Stimulated activated CD4-positive, alpha-beta T cell treated with anti-CD3 and anti-CD28 coated beads, TNF-alpha, amount 100 ng/mL, for 1 hour (primary cell): ENCODE measurements at places on chromosomes 13 and 19.

- no peak for DNase-seq
Observed at GRCh38 chr13:81388400-81388799, 1047.5 kb upstream of the SPRY2 start.

GRCh38 chr13:48828962-48829411 is 146.7 kb upstream of the FNDC3A start:
- no peak for DNase-seq

- no peak for DNase-seq
Observed at GRCh38 chr19:43664018-43664417, 6.0 kb downstream of the PLAUR start.

- DNase-seq, result no peak
Observed at GRCh38 chr13:49084961-49085360, 109.2 kb downstream of the FNDC3A start.

GRCh38 chr19:55083004-55083850 is 7.6 kb downstream of the EPS8L1 start:
- DNase-seq, result no peak

DNA sequence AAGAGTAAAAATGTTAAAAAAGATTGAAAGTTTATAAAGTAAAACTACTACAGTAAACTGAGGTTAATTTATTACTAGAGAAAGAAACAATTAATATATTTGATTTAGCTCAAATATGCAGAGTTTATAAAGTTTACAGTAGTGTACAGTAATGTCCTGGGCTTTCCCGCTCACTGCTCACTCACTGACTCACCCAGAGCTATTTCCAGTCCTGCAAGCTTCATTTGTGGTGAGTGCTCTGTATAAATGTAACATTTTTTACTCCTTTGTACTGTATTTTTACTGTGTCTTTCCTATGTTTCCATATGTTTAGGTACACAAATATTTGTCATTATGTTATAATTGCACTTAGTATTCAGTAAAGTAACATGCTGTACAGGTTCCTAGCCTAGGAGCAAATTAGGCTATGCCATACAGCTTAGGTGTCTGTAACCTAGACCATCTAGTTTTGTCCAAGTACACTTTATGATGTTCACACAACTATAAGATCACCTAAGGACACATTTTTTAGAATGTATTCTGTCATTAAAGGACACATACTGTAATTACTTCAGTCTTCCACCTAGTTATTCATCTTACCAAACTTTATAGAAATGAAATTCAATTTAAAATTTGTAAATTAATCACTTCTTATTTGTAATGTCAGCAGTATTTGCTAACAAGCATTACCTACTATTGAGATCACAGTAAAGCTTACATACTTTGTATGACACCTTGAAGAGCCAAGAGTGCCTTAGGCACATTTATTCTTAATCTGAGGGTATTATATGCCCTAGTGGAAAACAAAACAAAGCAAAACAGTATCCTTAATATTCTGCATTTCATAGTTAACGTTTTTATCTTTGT is 683.4 kb downstream of the PCDH9 start:
- no peak for DNase-seq

- DNase-seq, result no peak
Observed at GRCh38 chr13:97319113-97319720, 97.1 kb downstream of the MBNL2 start.

GRCh38 chr19:17550076-17550667 is 5.3 kb upstream of the COLGALT1 start:
- DNase-seq, result no peak

- no peak for DNase-seq
Observed at GRCh38 chr19:55131421-55131820, 14.0 kb upstream of the PPP1R12C start.

DNA sequence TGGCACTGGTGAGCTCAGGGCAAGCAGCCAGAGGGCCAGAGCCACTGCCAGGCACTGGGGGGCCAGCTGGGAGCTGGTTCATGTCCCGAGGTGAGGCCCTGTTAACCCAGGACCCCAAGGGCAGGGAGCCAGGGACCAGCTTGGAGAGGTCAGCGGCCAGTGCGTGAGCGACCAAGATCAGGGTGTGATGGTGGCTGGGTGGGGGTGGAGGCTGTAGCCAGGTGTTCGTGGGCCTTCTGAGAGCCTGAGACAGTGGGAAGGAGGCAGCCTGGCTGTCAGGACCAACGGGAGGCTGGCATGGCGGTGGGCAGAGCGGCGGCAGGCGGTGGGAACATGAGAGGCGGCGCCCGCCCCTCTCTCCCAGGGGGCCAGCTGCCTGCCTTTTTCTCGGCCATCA is 8.1 kb upstream of the KPTN start:
- DNase-seq, result no peak

GRCh38 chr19:51440846-51441409 is 17.3 kb downstream of the SIGLEC8 start:
- DNase-seq, result no peak

DNA sequence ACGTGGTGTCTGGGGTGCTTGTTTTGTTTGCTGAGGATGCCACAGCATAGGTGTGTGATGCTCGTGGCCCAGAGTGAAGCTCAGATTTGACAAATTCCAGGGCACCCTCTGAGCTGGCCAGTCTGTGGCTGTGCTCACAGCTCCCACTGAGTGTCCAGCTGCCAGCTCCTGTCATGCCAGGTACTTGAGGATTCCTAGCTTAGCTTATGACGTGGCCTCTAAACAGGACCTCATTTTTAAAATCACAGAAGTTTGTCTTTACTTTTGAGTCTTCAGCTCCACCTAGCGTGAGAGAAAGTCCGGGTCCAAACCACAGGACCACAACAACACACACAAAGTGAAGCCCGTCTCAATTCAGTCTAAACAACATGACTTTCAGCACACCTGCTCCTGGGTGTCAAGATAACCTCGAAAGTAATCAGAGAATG is 117.3 kb downstream of the RAB20 start:
- DNase-seq, result no peak

- DNase-seq, result no peak
Observed at GRCh38 chr13:79455331-79455730, 25.6 kb upstream of the NDFIP2 start.

DNA sequence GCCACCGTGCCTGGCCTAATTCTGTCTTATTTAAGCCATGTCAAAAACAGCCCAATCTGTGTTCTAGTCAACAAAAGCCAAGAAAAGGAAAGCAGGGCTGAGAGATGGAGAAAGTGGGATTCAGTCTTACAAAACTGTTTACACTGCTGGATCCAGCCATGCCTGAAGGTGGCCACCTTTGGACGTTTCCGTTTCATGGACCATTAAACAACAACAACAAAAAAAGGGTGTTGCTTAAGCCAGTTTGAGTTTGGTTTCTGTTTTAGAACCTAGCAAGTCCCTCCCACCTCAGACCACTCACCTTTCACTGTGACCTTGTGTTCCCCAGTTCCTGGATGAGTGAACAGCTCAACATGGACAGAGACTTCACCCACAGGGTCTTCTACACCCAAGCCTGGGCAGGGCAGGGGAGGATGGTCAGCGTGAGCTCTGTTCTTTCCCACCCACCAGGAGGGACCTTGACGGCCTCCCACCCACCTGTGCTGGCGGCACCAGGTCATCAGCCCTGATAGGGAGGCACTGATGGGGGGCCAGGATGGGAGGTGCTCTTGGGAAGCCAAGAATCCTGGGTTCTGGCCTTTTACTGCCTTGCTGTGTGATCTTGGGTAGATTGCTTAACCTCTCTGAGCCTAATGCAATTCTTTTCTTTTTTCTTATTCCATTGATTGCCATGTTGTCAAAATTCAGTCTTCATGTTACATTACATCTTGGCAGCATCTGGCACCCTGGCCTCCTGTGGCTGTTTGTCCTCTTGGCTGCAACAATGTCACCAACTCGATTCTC is 56.2 kb downstream of the COLGALT1 start:
- no peak for DNase-seq

GRCh38 chr19:2475018-2475701 is 767 bp upstream of the GADD45B start:
- DNase-seq, result no peak

DNA sequence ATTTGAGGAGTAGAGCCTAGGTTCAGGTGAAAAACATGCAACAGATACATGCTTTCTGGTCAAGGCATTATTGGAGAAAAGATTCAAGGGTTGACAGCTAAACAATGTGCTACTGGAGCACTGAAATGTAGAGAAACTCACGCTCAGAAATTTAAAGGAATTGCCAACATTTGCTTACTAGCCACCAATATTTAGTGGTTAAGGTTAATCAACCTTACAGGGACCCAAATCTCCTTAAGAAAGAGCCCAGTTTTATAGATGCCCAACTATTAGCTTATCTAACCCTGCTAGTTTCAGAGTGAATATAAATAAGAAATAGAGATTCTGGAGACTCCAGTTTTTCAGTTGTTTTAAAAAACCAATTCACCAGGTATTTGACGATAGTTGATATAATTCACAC is 203.6 kb downstream of the DACH1 start:
- DNase-seq, result no peak

- no peak for DNase-seq
Observed at GRCh38 chr13:110580800-110581199, 19.3 kb upstream of the RAB20 start.

DNA sequence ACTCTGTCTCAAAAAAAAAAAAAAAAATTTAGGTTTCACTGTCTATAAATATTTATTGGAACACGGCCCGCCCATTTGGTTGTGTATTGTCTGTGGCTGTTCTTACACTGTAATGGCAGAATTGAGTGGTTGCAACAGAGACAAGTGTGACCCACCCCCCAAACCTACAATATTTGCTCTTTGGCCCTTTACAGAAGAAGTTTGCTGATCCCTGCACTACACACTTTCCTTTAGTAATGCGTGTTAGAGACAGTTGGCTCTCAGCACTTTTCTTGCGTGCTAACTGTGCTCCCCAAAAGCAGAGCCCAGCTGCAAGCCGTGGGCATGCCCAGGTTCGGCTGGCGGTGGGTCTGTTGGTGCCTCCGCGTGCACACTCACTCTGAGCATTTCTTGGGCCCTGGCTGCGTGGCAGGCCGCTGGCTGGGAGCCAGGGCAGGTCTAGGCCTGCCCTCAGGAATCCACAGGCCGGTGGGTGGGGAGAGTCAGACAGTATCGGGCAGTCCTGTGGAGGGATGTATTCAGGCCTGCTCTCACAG is 72.6 kb downstream of the SIPA1L3 start:
- no peak for DNase-seq

DNA sequence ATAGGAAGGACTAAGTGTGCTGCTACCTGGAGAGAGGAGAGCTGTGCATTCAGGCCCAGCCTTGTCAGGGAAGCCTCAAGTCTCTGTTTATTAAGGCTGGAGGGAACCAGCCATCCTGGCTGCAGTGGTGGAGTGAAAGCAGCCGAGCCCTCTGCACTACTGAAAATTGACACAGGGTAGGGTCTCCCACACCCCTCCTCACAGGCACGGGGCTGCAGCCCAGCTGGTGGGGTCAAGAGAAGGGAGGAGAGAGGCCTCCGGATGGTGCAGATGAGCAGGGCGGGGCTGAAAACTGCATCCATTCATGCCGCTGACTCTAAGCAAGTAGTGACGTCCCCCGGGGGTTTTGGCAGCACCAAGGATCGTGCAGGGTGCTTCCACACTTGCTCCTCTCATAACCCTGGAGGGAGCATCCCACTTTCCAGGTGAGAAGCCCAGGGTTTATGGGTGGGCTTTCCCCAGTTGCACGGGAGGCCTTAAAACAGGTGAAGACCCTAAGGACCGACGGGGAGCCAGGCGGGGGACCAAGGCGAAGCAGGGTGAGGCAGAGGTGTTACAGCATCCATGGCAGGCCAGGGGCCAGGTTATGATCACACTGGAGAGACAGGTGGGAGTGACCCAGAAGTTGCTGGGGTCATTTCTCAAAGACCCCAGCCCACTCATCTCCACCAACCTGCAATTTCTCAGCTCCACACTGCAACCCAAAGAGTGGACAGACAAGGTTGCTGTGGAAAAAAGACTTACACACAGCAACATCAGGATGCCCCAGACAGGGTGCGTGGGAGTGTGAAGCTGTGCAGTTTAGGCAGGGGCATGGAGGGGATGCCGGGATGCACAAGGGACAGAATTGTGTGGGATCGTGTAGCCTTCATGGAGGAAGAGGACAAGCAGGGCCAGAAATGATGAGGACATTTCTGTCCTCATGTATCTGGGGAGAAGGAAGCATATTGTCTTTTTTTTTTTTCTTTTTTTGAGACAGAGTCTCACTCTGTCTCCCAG is 36.8 kb downstream of the VSTM2B start:
- DNase-seq, result no peak
